ENCODE measurements at places on chromosomes 4 and X.

- no peak for DNase-seq
Measured at GRCh38 chr4:147777456-147778091, 45.7 kb downstream of the ARHGAP10 start.

DNA sequence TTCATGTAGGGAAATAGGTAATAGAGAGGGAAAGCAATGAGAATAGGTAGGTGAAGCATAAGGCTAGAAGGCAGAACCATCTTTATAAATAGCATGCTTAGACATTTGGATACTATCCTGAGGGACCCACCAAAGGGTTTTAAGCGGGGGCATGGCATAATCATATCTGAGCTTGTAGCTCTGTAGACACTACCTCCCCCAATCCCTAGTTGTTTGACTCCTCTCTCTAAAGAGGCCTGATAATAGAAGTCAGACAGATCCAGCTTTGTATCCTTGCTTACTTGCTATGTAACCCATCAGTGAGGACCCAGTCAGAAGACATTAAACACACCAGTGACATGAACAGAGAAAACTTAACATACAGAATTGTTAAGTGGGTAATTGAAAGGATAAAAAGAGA, 58.7 kb downstream of the SCFD2 start:
- no peak for DNase-seq

GRCh38 chr4:108492816-108493595, 127.4 kb upstream of the RPL34 start:
- DNase-seq = no peak

DNA sequence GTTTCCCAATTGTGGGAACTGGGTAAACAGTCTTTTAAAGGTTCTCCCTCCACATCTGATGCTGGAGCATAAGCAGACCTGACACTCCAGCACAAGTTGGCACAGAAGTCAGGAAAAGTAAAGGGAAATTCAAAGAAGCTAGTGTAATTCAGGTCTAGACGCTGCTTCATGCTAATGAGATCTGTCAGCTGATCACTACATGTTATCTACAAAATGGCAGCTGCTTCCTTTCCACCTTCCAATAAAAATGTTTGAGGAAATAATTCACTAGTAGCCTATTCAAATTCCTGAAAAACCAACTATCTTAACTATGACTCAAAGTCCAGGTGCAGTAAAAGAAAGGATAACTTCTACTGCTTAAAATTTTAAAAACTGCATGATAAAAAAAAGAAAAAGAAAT, 29.3 kb downstream of the DCAF8L2 start:
- no peak for DNase-seq

DNA sequence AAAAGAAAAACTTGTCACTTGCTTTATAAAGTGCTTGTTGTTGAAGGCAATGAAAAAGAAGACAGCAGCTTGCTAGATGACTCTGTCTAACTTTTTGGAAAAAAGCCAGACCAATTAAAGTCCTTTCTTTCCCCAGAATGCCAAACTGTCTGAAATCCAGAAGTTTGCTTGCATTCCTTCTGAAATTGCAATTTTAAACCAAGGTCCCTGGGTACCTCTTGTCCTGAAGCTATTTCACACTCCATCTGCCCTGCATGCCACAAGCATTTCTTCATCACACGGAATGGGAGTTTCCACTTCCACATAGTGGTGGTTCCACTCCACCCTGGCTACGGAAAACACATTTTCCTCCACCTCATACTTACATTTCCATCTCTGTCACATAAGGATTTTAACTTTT, 101.0 kb downstream of the PAPSS1 start:
- DNase-seq = no peak

GRCh38 chr4:20618731-20619130, 81.5 kb upstream of the PACRGL start:
- no peak for DNase-seq
